Epithelial cell of prostate (primary cell): ENCODE measurements at places on chromosomes 7 and 10.

- no peak for DNase-seq
These were observed 16.1 kb upstream of the GDF10 start for GRCh38 chr10:47283848-47284247.

DNA sequence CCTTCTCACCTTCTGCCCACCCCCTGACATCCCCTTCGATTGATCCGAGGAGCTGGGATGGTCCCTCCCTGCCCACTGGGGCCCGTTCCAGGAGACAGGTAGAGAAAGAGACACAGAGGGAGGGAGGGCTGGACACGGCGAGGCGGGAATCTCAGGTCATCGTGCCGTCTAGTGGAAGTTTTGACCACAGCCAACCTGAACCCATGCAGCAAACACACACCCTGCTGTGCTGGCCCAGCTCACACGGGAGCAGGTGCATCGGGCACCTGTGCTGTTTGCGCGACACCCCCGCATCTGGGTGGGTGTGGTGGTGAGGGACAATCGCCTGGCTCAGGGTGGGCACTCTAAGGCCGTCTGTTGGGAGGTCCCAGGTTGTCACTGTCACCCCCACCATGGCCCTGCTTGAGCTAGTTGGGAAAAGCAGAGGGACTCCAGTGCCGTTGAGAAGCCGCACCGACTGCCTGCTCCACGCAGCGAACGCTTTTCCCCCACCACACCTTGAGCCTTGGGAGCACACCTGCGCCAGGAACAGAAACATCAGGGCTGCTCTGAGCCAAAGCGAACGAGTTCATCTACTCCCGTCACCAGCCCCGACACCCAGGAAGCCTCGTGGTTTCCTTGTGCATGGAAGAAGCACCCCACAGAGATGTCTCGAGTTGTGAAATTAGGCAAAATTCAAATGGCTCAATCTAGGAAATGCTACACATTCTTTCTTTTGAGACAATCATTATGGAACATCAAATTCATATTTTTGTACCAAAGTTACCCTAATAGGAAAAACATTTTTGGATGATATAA, 285.8 kb downstream of the DNAJB6 start:
- DNase-seq: no peak

GRCh38 chr7:28413011-28413410, 693 bp downstream of the CREB5 start:
- DNase-seq: no peak

GRCh38 chr7:69603937-69604494, 5.7 kb downstream of the AUTS2 start:
- DNase-seq: no peak

- DNase-seq: no peak
These were observed 65.6 kb upstream of the TMEM72 start for GRCh38 chr10:44845361-44846175.

GRCh38 chr10:99058762-99059161, 176.9 kb downstream of the HPSE2 start:
- DNase-seq: no peak

GRCh38 chr7:50556247-50556991, 8.8 kb downstream of the DDC start:
- DNase-seq: no peak

DNA sequence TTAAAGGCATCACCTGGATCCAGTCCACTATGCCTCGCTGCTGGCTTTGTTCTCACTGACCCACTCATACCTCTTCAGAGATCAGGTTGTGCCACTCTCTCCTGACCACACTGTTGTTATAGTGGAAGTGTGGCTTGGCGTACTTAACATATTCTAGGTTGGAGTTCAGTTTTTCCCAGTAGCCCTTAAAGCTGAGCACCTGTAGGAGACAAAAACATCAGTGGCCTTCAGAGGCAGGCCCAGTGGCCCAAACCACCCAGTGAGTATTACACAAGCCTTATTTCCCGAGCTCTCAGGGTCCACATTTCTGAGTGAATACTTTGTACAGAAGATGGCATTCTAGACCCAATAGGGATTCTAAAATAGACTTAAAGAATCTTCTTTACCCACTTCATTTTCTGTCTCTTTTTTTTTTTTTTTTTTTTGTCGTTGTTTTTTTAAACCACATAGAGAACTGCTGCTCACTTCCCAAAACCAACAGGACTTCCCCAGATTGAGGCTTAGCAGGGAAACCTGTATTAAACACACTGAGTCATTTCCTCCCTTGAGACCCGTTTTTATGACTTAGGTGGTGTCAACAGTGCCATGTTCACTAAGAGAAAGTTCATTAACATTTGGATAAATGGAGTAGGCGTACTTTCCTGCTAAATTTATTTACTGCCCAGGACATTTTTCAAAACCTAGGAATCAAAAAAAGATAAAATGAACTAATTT, 85.8 kb downstream of the GSAP start:
- no peak for DNase-seq

DNA sequence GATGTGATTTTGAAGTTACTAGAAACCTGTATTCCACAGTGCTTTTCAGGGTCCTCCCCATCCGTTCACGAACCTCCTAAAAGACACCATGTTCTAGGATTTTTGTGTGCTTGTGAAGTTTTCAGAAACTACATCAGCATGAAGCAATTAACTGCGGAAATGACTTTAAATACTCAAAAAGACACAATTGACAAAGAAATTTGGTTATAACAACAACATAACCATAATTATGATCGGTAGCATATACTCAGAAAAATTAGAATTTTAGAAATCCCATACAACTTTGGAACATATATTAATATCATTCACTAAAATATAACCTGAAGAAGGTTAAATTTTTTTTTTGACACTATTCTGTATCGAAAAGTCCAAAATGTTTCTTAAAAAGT, 43.8 kb upstream of the FAM20C start:
- no peak for DNase-seq

GRCh38 chr10:87066178-87066577, 28.5 kb downstream of the GLUD1 start:
- no peak for DNase-seq

DNA sequence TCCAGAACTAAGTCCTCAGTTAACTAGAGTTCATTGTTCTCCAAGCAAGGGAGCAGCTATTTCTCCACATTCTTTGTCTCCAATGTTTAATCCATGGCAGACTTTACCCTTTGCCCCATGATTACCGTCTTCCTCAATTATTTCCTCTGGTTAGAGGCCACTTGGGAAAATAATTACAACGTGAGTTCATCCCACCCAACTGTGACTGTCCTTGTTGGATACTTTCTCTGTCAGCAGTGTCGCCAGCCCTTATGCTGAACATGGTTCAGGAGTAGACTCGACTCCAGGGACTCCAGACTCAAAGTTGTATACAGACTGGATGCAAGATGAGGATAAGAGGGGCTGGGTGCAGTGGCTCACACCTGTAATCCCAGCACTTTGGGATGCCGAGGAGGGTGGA, 17.1 kb upstream of the SEPHS1 start:
- DNase-seq: no peak

GRCh38 chr7:99953649-99954048, 22.2 kb downstream of the AZGP1 start:
- peak; percentile 62 for DNase-seq

- peak; percentile 5 for DNase-seq
These were observed 5.3 kb downstream of the FRMD4A start for GRCh38 chr10:14325325-14325955.

DNA sequence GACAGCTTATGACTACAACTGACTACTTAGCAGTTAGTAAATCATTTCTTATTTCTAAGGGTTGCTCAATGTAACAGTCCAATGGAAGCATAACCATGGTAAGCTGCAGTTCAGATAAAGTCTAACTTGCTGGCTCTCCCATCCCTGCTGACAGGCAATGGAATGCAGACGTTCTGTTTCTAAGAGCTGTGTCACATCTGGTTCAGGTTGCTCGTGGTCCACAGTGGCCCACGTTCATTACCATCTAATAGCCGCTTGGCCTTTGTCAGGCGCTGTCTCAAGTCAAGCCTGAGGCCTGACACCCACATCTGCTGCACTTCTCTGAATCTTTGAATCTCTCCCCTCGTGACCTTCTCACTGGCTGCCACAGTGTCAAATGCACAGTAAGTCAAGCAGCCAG, 240.8 kb downstream of the FGFR2 start:
- DNase-seq: no peak

- no peak for DNase-seq
These were observed 25.6 kb downstream of the NRCAM start for GRCh38 chr7:108430664-108431063.

DNA sequence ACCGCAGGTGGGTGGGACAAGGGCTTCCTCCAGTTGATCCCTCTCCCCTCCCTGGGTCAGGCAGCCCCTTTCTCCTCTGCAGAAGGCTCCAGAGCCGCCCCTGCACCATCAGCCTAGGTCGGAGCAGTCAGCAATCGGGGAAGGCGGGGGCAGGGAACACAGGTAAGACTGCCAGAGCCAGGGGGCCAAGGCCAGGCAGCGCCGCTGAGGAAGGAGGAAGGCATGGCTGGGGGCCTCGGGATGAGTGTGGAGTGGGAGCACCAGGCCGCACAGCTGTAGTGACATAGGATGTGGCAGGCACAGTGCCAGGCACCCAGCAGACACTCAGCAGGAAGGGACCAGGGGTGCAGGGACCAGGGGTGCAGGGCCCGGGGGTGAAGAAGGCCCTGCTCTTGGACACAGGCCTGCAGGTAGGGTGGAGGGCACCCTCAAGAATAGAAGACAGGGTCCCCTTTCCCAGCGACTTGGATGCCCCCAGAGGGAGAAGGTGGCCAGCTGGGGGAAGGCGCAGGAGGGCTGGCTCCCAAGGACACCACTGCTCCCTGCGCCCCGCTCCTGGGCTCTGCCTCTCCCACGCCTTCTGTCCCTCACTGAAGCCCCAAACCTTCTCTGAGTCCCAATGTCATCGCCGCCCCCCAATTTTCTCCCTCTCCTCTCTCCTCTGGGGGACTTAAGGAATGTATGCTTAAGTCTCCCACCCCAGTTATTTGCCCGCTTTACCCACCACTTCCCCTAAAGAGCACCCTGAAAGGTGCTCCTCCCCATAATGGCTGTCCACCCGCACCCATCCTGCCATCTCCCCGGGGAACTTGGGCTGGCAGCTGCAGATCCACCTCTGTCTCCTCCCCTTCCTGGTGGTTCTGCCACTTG, 38.5 kb downstream of the CAMK2B start:
- no peak for DNase-seq

DNA sequence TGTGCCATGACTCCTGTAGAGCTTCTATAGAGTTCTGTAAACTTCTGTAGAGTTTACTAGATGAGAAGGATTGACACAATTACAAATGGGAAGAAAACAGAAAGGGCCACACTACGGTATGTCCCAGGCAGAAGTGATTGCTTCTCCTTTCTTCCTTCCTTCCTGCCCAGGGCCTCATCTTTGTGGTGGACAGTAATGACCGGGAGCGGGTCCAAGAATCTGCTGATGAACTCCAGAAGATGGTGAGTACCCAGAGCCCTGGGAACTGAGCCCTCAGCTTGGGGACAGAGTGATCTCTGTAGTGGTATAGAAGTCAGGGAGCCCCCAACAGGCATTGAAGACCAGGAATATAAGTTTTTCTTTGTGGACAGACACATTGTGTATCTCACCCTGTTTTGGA, 1.7 kb downstream of the ARF5 start:
- DNase-seq: no peak

DNA sequence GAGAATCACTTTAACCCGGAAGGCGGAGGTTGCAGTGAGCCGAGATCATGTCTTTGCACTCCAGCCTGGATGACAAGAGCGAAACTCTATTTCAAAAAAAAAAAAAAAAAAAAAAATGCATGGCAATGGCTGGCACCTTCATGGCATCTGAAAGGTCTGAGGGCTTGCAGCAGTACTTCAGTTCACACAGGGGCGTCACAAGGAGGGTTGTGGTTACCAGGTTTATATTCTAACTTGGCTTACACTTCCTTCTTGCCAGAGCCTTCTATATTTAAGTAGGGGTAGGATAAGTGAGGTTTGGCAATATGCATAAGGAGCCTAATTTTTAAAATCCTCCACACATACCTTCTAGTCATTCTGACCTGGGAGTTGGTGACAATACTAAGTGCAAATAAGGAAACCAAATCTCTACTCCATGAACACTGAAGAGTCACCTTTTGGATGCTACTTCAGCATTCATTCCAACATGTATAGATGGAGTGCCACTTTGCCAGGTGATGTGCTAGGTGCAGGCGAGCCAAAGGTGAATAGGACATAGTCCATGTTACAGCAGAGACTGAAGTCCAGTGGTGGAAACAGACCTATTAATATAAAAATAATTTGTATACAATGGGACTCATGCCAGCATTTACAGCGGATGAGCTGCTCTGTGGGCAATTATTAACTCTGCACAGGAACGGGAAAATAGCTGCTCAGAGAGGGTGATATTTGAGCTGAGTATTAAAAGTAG, 57.8 kb upstream of the PDCD4 start:
- DNase-seq: no peak

DNA sequence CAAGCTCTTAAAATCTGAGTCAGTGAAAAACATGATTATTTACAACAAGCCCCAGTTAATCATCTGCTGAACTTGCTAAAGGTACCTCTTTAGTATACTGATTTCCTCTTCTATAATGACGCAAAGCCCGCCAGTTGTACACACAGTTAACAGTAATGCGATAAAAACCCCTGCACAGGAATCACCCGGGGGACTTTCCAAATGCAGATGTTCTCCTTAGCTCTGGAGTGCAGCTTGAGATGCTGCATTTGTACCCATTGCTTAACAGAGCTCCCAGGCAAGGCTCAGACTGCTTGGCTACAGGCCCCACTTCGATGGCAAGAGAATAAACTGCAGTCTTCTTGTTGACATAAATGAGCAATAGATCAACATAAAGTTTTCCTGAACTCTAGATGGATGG, 279.6 kb upstream of the HGF start:
- no peak for DNase-seq

DNA sequence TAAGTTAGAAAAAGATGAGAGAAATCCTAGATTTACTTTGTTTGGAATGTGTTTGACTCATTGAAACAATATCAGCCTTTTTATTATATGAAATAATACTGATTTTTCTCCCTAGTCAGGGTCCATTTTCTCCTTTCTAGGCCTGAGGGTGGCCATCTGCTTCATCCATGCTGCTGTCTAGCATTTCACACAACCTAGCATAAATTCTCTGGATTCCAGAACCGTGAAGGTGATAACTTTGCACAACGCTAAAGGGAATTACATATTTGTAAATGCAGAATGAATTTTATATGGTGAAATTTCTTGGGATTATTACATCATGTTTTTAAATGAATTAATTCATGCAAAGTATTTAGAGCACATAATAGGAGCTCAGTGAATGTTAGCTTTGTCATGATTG, 505.1 kb downstream of the INHBA start:
- no peak for DNase-seq

DNA sequence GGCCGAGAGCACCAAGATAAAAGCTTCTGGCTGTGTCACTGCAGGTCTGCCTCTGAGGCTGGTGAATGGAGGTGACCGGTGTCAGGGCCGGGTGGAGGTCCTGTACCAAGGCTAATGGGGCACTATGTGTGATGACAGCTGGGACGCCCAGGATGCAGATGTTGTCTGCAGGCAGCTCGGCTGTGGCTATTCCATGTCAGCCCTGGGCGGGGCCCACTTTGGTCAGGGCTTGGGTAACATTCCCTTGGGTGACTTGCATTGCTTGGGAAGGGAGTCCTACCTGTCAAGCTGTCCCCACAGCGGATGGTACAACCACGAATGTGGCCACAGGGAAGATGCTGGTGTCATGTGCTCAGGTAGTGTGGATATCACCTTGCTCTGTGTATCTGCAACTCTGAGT, 8.0 kb downstream of the DMBT1 start:
- DNase-seq: no peak
